Activated CD8-positive, alpha-beta memory T cell treated with anti-CD3 and anti-CD28 coated beads for 1 hour (primary cell): ENCODE measurements at places on chromosomes 4 and X.

DNA sequence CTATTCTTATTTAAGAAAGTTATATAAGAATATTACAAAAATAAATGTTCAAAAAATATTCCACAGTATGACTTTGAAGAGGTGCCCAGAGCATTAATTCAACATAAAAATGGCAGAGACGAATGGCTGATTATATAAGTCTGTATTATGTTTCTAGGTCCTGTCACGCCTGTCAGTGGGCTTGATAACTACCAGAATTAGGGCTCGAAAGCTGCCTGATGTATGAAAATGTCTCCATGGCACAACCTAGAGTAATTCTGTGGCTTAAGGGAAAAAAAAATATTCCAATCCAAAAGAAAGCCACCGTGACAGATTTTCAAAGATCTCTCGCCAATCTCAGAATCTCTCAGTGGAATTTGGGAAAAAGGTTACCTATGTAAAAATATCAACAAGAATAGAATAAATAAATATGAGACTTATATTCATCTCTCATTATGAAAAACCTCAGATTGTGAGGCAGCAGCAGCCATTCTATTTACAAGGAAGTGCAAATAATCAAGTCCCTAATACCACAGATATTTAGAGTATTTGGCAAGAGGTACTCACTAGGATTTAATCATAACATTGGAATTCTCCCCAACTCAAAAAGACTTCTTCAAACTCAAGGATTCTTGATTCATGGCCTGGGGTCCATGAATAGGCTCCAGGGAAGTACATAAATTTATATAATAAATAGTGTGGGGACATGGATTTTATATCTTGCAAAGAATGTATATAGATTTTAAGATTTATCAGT is 489.1 kb upstream of the INTU start:
- no peak for DNase-seq

DNA sequence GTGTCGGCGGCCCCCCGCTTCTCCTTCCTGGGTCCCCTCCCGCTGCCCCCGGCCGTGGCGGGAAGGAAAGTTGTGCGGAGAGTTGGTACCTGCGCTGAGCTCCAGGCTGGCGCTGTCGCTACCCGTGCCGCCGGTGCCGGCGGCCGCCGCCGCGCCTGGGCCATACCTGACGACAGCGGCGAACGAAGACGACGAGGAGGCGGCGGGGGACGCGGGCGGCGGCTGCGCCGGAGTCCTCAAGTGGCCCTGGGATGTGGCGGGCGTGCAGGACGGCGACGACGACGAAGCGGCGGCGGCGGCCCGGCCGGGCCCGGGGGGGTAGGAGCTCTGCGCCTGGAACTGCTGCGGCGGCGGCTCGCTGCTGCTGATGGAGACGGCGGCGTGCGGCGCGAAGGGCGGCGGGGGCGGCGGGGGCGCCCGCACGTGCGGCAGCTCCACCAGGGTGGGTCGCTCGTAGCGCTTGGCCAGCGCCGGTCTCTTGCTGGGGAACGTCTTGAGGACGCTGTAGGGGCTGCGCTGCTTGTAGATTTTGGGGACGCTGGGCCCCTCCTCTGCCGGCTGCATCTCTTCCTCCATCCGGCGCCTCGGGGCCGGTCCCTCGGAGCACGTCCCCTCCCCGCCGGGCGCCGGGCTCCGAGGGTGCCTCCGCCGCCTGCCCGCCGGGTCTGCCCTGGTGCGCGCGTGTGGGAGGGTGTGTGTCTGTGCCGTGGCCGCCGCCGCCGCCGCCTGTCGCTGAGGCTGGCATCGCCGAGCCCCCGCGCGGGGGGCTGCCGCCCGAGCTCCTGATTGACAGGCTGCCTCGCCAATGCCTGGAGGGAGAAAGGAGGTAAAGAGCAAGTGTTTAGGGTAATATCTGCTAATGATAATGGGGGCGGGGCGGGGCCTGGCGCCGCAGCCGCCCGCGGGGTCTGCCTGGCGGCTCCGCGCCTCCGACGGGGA is 618 bp downstream of the BEND4 start:
- DNase-seq: peak; percentile 10

GRCh38 chr4:174316954-174317353 is 33.2 kb downstream of the CEP44 start:
- DNase-seq: no peak

GRCh38 chr4:182179105-182179504 is 64.1 kb upstream of the TENM3 start:
- DNase-seq: no peak

- DNase-seq: no peak
Measured at GRCh38 chr4:33722800-33723516, 2521.4 kb downstream of the ARAP2 start.

GRCh38 chr4:100962698-100963097 is 384.6 kb downstream of the PPP3CA start:
- DNase-seq: no peak

DNA sequence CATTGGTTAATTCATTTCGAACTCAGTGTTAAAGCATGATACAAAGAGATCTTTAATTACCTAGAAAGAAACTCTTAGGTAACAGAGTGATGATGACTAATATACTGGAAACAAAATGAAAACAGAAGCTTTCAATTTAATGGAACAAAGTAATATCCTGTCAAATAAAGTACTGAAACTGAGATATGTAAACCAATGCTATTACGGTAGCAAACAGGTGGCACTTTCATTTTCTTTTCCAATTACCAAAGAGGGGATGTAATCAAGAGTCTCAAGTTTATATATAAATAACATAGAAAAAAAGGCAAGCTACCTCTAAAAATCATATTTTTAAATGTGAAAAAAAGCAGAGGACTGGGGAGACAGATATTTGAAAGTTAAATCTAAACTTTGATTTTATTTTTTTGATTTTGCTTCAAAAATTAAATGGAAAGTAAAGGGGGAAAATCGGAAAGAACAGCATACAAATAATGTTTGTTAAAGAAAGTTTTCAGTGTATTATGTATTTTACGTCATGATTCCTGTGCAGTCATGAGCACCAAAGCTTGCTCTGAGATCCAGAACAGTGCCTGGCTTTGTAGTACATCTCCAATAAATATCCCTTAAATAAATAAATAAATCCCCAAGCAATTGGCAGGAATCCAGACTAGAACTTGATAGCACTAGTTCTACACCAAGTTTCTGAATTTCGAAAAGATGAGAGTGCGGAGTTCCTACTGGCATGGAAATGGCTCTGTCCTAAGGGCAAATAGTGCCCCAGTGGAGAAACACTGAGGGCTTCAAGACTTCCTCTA is 25.0 kb upstream of the RAPGEF2 start:
- DNase-seq: no peak

DNA sequence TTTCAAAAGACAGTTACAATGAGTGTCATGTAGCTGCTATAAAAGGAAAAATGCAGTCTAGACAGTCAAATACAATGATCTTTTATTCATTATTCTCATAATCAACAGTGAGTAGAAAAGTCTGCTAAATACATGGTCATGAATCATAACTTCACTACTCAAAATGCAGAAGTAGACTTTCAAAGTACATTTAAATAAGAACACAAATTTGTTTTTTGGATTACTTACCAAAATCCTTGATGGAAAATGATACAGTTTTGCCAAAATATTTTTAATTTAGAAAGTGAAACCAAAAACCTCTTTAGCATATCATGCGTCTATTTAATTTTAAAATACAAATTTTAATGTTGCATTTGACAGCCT is 4.9 kb downstream of the ACSL4 start:
- DNase-seq: no peak
